Occipital lobe (tissue), 3 donors: ENCODE measurements at places on chromosomes 3 and 15.

DNA sequence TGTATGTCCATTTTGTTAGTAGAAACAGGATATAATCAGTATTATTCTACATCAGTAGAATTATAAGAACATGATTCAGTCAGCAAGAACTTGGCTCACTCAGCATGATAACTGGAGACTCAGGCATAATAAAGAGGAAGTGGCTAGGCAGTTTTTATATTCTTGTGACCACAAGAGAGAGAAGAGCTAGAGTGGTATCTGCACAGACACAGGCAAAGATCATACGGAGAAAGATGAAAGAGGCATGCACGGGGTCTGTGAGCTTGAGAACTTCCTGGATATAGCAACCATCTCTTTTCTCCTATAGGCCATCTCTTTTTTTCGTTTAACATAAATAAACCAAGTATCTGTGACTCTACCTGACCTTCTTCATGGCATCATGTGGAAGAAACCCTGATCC is 46.8 kb downstream of the MYO5A start:
- no peak for DNase-seq

DNA sequence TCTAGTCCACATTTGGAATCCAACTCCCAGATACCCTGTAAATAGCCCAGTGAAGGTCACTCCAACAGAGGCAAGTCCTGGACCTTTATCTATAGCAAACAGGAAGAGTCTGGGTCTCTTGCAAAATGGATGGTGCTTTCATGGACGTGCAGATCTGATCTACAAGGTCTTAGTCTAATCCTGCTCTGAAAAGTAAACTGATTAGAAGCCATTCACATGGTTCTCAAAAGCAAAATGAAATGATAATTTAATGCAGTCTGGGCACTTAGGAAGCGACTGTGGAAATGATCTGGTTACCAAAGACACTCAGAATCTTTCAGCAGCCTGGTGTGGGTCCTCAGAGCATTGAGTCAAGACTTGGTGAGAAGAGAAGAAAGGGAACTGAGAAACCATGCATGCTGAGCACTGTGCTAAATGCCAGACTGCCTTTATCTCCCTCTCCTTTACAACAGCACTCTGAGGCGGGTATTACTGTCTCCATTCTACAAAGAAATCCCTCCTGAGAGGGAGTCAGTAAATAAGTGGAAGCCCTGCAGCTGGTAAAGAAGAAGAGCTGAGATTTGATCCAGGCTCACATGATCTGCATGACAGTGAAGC is 29.0 kb downstream of the AQP9 start:
- DNase-seq: no peak

DNA sequence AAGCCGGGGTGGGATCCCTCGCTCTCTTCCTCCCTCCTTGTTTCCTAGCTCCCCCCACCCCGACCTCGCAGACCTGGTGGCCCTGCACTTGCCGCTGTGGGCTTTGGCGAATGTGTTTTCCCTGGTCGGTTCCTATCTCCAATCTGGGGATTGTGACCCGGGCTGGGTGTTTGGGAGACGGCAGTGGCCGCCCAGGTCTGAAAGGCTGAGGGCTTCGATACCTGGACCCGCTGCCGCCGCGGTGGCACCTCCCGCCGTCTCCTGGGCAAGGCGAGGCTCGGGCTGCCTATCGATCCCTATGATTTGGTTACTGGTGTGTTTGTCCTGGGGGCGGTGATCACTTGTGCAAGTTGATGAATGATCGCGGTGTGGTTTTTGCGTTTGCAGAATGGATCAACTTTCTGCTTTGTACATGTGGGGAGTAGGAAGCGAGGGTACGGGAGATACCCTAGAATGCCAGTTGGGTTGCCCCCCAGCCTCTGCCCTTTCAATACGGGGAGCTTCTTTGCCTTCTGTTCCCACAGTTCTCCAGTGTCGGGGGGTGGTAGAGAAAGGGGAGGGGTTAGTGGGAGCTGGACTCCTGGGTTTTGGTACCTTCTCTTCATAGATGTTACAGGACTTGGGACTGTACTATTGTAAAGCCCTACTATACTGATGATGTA is 3.0 kb downstream of the BBX start:
- no peak for DNase-seq

- no peak for DNase-seq
These were observed 11.8 kb downstream of the ATXN7 start for GRCh38 chr3:63875510-63875909.

DNA sequence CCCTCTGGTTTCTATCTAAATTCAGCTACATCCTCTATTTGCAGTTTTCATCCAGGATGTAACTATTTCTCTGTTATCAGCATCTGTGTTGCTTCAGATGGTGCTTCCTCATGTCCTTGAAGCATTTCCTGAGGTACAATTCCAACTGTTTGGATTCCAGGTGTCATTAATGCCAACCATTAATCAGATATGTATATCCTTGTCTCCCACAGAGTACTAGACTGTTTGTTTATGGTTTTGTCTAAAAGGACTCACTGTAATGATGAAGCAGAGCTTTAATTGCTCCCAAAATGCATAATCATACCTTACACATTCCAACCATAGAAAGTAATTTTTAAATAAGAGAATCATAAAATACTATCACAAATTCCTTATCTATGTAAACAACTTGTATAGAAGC is 288.5 kb upstream of the MME start:
- no peak for DNase-seq

DNA sequence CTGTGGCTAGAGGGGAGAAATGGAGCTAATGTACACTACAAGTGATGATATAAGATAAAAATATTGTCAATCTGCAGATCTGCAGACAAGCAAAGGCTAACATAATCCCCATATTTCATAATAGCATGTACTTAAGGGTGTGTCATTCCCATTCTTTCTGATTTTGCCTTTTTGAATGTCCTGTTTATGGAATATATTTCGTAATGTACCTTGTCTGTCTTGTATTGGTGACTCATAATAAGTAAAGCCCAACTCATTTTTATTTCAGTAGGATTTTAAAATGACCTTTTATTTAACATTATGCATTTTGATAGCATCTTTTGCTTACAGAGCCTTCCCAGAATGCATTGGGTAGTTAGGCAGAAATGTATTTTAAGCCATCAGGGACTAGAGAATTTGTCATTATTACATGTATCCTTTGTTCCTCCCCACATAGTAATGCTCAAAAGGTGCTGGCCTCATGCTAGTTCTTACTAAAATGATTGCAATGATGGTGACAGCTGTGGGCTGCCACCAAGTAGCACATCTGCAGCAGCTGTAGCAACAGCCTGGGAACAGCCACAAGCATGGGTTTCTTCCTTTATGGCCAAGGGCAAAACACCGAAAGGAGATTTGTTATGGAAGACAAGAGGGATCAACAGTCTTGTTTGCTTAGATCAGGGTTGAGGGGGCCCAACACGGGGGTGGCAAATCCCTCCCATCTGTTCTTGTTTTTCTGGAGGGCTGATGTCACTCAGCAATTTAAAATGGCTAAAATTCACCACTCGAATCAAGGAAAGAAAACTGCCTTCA is 188.5 kb downstream of the CADPS start:
- no peak for DNase-seq

GRCh38 chr15:66043264-66043663 is 174.0 kb downstream of the RAB11A start:
- no peak for DNase-seq

- no peak for DNase-seq
These were observed 305.4 kb upstream of the ROPN1 start for GRCh38 chr3:124297062-124297980.

- peak; percentile 13 for DNase-seq
These were observed 23.9 kb upstream of the BCL2L10 start for GRCh38 chr15:52136442-52136980.

DNA sequence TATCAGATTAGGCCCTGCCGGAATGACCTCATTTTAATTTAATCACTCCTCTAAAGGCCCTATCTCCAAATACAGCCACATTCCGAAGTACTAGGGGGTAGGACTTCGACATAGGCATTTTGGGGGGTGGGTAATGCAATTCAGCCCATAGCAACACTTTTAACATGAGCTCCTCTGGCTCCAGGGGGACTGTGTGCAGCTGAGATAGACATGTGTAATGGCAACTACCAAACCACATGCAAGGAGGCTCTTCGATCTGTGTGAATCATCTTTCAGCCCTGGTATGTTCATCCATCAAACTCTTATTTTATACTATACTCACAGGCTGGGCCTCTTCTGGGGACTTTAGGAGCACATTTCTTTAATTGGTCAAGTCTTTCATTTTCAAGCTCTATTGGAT is 57.4 kb upstream of the PPARG start:
- no peak for DNase-seq

- no peak for DNase-seq
These were observed 176.3 kb upstream of the ZBTB20 start for GRCh38 chr3:115323380-115323779.

GRCh38 chr3:168806871-168807270 is 711.1 kb upstream of the GOLIM4 start:
- no peak for DNase-seq

DNA sequence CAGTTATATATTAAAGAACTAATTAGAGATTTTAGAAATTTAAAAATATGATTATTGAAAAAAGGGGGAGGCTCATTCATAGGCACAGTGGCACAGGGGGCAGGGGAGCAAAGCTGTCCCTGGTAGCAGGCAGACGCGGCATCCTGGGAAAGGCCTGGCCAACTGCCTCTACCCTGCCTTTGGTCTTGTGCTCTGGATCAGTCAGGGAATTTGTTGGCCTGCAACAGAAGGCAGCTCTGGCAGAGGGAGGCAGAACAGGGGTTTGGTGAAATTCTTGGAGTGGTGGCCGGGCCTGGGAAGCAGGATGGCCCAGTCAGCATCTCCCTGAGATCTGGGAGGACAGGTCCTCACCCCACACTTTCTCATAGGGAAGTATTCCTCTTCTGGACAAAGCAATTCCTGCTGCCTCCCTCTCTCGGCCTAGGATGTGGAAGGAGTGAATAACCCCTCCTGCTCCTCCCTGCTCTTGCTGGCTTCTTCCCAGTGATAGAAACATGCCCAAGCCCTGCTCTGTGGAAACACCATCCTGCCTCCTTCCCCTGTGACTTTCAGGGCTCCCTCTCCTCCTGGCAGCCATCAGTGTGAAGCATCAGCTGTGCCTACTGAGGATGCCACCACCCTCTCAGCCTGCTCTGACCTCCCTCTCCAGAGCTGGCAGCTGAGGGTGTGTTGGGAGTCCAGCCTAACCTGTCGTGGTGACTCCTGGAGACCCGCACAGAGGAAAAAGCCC is 26.9 kb downstream of the PRR20G start:
- no peak for DNase-seq

- no peak for DNase-seq
These were observed 59.4 kb upstream of the IMPG2 start for GRCh38 chr3:101379658-101380376.

DNA sequence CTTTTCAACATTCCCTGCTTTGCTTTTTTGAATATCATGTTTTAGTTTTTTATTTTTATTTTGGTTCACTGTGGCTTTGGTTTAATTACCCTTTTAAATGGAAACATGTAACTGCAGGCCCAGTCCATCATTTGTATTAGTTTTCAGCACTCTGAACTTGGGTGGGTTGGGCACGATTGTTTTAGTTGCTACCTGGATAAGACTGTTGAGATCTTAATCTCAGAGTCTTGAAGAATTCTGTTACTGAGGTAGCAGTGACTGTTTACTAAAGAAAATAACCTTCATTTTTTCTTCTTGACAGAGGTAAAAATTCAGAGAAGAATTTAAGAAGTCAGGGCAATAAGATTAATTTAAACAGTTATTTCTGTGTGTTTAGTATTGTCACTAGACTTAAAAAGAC is 15.2 kb downstream of the PLCL2 start:
- DNase-seq: no peak

DNA sequence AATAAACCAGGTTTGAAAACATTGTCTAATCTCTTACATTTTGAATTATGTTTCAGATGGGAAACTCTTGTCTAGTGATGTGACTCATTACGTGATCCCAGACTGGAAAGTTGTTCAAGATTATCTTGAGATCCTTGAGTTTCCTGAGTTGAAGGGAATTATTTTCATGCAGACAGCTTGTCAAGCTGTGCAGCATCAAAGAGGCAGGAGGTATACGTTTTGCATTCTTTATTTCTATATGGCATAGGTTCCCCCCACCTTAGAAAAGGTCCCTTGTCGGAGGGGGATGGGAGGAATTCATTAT is 1.5 kb downstream of the DIS3L start:
- no peak for DNase-seq

- no peak for DNase-seq
These were observed 567.3 kb upstream of the LMCD1 start for GRCh38 chr3:7934362-7934761.
